Osteoblast (primary cell): ENCODE measurements at places on chromosomes 16 and 17.

DNA sequence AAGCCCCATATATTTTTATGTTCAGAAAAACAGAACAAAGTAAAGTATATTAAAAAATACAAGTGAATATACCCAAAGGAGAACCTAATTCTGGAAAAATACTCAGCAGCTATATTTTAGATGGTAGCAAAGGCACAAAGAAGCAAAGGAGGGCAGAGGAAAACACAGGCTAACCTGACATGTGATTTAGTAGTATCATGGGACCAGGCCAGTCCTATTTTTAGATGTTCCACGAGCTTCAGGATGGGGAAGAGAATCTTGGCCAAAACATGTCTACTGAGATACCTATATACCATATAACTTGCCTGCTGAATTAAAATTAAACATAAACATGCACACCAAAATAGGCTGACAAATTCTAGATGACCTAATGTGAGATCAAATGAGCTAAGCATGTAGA, 32.9 kb downstream of the SMYD4 start:
- no peak for DNase-seq

- no peak for DNase-seq
Observed at GRCh38 chr16:65271996-65272395, 150.1 kb upstream of the CDH11 start.

- peak; percentile 88 for DNase-seq
Observed at GRCh38 chr17:64306850-64307463, 43.9 kb upstream of the TEX2 start.

DNA sequence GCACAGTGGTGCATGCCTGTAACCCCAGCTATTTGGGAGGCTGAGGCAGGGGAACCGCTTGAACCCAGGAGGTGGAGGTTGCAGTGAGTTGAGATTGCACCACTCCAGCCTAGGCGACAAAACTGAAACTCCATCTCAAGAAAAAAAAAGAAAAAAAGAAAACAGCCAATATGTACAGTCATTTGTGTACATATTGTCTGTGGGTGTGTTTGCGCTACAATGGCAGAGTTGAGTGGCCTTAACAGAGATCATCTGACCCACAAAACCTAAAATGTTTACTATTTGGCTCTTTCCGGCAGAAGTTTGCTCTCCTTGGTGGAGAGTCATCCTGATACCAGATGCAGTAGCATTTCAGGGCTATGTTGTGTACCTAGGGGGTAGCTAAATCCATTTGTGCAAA, 57.9 kb downstream of the ARSG start:
- no peak for DNase-seq

GRCh38 chr16:58418601-58419000, 26.3 kb downstream of the GINS3 start:
- peak; percentile 71 for DNase-seq

GRCh38 chr17:12624211-12624610, 41.5 kb upstream of the MYOCD start:
- DNase-seq = no peak

GRCh38 chr17:45841186-45841585, 3.5 kb upstream of the SPPL2C start:
- peak; percentile 58 for DNase-seq

- DNase-seq = peak; percentile 83
Observed at GRCh38 chr16:50309527-50310307, 43.4 kb downstream of the ADCY7 start.

- peak; percentile 84 for DNase-seq
Observed at GRCh38 chr17:78241277-78242023, 10.0 kb downstream of the TMEM235 start.

GRCh38 chr16:67858500-67858899, 11.0 kb upstream of the CENPT start:
- no peak for DNase-seq

DNA sequence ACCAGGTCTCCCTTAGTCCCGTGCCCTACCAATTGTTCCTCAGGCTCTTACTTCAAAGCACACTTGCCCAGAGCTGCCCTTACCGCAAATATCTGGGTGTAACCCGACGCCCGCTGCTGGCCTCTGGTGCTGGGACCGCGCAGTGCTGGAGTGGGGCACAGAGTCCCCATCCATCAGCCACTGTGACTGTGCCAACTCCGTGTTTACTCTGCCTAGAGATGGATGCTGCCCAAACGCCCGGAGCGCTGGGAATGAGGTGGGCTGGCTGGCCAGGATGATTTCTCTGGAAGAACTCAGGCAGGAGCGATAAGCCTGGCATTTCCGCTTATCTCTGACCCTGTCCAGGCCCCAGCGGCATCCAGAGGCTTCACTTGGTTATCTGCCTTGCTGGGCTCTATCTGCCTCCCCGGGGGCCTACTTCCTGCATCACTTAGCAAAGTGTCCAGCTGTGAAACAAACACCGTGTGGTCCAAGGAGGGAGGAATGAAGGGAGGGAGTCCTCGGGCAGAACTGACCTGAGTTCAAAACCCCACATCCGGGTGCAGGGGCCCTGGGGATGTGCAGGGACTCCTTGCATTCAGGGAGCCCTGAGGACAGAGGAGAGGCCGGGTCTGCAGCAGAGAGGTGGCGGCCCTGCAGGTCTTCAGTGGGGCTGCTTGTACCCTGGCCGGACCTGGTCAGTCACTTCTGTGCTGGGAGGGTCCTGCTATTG, 9.4 kb upstream of the MYLK3 start:
- DNase-seq = no peak

- DNase-seq = peak; percentile 38
Observed at GRCh38 chr16:84826558-84826941, 6.8 kb downstream of the CRISPLD2 start.

- peak; percentile 48 for DNase-seq
Observed at GRCh38 chr17:65403626-65404025, 157.8 kb downstream of the AXIN2 start.

GRCh38 chr17:81651692-81652091, 4.7 kb downstream of the PDE6G start:
- peak; percentile 99 for DNase-seq

DNA sequence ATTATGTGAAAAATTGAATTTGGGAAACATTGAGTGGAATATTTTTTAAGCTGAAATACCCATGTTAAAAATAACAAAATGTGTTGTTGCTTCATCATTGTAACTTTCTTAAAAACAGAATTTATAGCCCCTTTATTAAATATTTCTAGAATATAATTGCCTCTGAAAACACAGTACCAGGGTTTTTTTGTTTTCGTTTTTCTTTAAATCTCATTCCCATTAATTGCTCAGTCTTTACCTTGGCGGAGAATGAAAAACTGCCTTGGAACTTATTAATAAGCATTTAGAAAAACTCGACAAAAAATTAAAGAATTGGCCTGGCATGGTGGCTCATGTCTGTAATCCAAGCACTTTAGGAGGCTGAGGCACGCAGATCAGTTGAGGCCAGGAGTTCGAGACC, 195.2 kb upstream of the TBX2 start:
- no peak for DNase-seq

DNA sequence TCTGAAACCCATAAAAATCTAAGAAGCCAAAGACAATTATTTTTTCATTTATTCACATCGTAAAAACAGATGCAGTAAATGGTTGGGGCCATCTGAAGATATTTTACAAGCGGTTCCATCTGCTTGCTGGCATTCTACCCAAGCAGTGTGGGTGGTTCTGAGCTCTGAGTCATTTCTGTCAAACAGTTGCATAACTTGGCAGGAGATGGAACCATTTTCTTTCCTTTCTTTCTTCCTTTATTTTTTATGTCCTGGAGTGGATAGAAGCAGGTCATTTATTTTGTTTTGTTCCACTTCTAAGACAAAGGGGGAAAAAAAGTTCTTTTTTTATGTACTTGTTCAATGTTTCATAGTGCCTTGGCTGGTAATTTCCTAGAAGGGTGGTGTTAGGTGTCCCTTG, 1151.9 kb upstream of the GOT2 start:
- DNase-seq = peak; percentile 53

- DNase-seq = no peak
Observed at GRCh38 chr17:10178506-10178991, 19.9 kb downstream of the GAS7 start.

GRCh38 chr17:78138204-78139060, 7.8 kb upstream of the C17orf99 start:
- peak; percentile 83 for DNase-seq

GRCh38 chr17:48636177-48637018, 10.2 kb upstream of the HOXB9 start:
- DNase-seq = peak; percentile 92

- peak; percentile 73 for DNase-seq
Observed at GRCh38 chr16:59973966-59974365, 1239.8 kb upstream of the GOT2 start.

- DNase-seq = peak; percentile 88
Observed at GRCh38 chr16:50323335-50324011, 45.3 kb downstream of the BRD7 start.

DNA sequence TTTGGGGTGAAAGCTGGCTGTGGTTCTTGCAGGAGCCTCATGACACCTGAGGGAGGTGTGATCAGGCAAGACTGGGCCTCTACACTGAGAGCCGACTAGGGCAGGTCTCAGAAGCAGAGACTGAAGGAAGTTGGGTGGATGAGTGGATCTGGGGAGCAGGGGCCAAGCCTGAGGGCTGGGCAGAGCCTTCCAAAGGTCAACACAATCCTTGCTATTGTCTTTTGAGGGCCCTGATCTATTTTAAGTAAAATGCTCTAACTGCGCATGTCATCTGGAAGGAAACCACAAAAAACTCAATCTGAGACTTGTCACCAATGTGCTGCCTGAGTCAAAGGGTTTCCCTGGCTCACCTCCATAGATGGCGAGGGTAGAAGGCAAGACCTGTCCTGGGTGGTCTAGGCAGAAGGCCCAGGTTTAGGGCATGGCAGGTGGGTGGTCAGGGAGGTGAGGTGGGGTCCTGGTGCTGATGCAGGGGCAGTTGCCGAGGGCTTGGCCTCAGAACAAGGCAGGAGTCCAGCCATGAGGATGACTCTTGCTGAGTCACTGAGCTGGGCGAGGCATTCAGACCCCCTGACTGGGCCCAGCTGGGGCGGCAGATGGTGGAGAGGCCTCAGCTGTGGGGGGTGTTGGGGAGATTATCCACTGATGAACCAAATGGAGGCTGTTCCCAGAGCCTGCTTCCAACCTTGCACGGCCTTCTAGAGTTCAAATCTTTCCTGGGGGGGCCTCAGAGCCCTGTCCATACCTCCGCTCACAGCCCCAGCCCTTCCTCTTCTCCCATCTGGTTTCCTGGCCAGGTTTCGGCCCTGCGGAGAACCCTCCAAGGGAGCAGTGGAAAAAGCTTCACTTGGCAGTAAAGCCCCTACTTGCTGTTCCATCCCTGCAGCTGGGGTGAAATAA, 5.1 kb downstream of the MVP start:
- peak; percentile 94 for DNase-seq

DNA sequence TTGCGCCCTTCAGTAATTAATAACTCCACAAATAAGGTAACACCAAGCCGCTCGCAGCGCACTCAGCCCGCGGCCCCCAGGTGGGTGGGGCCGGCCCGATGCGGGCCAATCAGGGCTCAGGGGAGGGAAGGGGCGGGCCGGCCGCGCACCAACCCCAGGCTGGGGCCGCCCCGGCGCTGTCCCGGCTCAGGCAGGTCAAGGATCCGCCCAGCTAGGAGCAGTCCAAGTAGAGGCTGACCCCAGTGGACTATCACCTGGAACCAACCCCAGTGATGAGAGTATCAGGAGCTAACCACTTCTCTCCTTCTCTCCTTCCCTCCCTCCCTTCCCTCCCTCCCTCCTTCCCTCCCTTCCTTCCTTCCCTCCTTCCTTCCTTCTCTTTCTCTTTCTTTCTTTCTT, 110.8 kb downstream of the C16orf78 start:
- DNase-seq = peak; percentile 92

DNA sequence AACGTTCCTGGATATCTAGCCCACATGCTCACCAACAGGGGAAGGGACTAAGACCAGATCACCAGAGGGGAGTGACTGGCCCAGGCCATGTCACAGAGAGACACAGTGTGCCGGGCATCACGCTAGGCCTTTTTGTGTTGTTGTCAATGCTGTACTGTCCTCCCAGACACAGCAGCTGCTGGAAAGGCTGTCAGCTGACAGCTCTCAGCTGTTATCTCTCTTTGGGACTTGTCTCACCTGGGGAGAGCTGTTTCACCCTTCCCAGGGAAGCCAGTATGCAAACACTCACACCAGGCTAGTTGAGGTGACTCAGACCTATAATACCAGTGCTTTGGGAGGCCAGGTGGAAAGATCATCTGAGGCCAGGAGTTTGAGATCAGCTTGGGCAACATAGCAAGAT, 19.4 kb downstream of the UNC45B start:
- DNase-seq = no peak

- peak; percentile 66 for DNase-seq
Observed at GRCh38 chr17:45257115-45257514, 4.8 kb downstream of the SPATA32 start.

DNA sequence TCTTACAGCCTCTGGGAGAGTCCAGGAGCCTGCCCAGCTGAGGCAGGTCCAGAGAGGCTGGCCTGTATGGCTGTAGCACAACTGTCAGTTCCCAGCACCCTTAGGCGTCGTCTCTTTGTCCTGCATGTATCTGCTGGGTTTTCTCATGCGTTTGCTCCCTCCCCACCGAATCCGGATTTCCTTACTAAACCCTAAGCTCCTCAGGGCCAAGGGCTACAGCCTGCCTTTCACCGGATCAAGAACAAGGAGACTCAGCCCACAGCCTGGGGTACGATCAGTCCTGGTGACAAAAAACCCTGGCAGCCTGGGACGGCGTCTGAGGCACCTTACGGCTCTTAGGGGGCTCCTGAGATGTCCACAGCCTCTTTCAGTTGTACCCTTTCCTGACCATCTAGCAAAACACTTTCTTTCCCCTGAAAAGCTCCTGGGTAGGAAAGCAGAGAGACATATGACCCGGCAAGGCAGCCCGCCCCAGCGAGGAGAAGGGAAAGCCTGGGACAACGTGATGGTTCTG, 12.2 kb downstream of the HIC1 start:
- peak; percentile 26 for DNase-seq

DNA sequence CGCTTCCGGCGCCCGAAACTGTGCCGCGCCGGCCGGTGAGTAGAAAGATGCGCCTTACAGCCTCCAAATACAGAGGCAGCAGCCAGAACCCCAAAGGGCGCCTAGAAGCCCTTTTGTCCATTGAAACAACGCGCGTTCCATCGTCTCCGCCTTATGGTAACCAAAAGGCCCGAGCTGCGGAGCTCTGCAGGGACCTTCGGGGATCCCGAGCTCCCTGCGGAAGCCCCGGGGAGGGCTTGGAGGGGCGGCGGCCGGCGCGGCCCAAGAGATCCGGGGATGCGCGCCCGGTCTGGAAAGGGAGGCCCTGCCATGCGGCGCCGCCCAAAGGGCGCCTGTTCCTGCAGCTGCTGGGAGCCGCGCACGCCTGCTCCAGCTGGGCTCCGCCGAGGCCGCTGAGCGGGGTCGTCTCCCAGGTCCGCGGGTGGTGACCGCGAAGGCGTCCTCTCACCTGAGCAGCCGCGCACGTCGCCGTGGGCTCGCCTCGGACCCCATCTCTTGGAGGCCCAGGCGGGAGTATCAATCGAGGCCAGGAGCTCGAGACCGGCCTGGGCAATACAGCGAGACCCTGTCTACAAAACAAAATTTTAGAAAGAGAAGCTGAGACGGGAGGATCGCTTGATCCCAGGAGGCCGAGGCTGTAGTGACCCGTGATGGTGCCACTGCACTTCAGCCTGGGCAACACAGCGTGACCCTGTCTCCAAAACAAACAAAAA, 742 bp upstream of the FBXO31 start:
- DNase-seq = peak; percentile 92

- no peak for DNase-seq
Observed at GRCh38 chr17:50891577-50891989, 25.4 kb upstream of the TOB1 start.

GRCh38 chr16:1260101-1260680, 4.3 kb downstream of the TPSD1 start:
- no peak for DNase-seq
